Left lung (tissue), 14 donors: ENCODE measurements at places on chromosomes 3 and 15. TPM values are rescaled to one million over a fixed set of nuclear protein-coding genes. Genes with fewer than 3 reads are reported as not detected.

KCNH8 gene
- 0.26 TPM for total RNA-seq

DNA sequence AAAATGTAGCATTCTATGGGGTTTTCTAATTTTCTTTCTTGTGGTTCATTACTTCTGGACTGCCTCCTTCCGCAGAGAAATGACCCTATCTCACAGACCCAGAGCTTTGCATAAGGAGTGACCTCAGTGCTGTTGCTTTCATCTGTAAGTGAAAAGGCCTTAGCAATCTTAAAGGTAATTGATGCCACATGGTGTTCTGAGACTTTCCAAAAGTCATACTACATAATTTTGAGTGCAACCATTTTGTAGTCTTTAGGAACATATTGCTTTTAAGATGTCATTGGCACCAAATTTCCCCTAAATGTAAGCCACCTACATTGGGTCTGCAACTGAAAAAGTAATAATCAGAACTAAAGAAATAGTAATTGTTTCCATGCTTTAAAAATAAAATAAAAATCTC, 9.2 kb upstream of the HHLA2 start:
- DNase-seq = no peak

GRCh38 chr3:187084126-187084525, 55.2 kb downstream of the RPL39L start:
- DNase-seq = no peak

DNA sequence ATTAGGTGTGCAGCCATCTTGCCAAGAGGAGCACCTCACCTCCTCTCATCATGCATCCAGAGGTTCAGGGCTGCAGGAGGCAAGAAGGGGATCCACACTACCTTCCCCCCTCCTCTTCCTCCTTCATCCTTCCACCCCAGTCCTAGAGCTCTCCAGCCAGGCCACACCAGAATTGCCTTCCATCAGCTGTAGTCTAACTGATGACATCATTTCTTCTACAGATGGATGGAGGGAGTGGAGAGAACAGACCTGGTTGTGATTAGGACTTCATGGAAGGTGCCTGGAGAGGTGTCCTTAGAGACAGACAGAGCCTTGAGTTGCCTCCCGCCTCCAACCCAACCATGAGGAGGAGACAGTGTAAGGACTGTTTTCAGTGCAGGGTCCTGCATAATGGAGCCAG, 14.9 kb downstream of the SEMA5B start:
- DNase-seq = no peak

DNA sequence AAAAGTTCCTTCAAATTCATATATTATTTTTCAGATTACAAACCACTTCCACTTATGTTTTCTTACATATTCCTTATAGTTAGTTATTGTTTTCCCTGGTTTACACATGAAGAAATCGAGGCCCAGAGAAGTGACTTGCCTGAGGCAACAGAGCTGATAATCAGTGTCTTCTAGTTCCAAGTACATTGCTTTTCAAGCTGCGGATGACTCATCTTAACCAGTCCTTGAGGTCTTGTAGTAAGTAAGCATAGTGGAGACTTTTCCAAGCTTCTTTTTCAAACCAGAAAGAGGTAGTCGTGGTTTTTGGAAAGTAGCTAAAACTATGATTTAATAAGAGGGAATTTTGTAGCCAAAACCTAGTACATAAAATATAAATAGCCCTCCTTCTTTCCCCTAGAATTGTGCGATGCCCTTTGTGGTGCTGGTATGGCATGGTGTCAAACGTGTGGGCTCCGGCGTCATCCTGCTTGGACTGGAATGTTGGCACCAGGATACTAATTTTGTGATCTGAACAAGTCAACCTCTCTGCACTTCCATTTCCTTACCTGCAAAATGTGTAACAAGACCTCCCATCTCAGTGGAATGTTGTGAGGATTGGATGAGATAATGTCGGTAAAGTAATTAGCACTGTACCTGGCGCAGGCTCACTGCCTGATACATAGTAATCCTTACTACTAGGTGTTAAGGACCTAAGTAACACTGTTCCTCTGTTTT, 19.0 kb upstream of the DLG1 start:
- no peak for DNase-seq

AGTR1 gene
- total RNA-seq = 7.4 TPM

GPR62 gene
- not detected for total RNA-seq

DNA sequence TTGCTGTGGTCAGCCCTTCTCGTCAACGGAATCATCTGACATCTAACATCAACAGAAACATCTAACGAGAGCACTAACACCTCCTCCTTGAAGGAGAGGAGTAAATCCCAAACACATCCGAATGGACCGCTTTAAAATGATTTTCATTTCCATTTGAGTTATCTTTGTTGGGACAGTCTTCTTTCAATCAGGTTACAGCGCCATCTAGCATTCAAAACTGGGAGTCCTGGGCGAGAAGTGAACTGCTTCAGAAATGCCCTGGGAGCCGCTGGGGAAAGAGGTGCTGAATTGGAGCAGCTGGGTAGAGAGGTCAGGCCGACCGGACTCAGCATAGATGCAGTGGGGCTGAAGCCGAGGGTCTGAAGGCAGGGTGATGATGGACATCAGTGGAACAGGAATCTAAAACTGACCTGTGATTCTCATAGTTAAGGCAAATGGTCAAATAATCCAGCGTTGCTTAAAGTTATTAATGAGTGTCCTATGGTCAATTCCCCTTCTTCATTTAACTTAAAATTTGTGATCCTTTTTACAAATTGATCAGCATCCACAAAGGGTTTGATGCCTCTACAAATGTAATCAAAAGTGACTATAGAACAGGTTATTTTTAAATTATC, 170.0 kb upstream of the NDN start:
- DNase-seq = no peak

NUDT16 gene
- total RNA-seq = 34.4 TPM

- DNase-seq = no peak
Measured at GRCh38 chr15:33737687-33738601, 230.4 kb upstream of the CHRM5 start.

- no peak for DNase-seq
Measured at GRCh38 chr3:122635789-122636188, 44.9 kb upstream of the PARP14 start.

DNA sequence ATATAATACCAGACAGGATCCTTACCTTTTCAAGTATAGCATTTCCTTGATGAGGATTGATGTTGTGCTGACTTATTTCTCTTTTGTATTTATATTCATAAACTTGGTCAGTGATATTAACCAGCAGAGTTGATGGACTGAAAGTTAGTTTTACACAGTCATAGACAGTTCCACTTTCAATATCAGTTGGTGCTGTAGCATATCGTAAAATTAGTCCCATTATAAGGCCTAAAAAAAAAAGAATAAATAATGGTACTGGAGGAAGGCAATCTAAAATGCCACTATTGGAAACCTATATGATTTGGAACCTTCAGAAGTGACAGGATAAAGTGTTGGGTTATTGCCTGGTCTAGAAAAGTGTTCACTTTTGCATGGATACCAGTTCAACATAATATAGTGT, 16.3 kb downstream of the SLC9A9 start:
- DNase-seq = no peak

DNA sequence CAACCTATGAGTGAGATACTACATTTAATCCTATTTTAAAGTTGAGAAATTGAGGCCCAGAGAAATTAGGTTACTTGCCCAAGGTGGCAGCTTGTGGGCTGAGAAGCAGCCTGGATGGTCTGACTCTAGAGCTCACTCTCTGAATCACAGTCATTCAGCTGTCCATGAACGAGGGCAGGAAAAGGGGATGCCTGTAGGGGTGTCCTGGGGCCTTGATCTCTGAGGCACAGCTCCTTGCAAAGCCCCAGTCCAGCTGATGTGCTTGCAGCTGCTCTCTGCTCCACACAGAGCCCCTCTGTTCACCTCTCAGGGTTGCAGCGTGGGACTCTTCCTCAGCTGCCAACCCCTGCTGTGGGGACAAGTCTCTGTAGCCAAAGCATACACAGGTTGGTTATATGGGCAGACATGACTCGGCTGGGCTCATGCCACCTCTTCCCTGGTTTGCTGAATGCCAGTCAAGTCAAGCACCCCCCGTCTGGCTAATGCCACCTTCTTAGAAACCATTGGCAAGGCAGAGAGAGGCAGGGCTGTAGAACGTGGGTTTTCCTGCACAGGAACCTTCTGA, 56.8 kb downstream of the GASK1A start:
- no peak for DNase-seq

DNA sequence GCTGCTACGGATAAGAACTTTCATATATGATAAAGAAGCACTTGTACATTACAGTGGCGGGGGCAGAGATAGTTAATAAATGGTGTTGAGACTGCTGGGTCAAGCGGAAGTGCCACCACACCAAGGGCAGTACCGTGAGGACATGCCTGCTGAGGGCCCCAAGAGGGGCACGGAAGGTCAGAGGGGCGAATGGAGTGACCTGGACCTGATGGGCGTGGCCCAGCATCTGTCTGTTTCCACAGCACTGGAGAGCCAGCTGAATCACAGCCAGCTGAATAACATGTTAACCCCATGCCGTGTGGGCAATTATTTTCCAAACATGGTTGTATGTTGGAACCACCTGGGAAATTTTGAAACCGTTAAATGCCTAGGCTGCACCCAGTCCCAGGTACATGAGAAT, 37.2 kb downstream of the ANKDD1A start:
- no peak for DNase-seq
